NCI-H345 (cell line): ENCODE measurements at places on chromosomes 12 and 14.

DNA sequence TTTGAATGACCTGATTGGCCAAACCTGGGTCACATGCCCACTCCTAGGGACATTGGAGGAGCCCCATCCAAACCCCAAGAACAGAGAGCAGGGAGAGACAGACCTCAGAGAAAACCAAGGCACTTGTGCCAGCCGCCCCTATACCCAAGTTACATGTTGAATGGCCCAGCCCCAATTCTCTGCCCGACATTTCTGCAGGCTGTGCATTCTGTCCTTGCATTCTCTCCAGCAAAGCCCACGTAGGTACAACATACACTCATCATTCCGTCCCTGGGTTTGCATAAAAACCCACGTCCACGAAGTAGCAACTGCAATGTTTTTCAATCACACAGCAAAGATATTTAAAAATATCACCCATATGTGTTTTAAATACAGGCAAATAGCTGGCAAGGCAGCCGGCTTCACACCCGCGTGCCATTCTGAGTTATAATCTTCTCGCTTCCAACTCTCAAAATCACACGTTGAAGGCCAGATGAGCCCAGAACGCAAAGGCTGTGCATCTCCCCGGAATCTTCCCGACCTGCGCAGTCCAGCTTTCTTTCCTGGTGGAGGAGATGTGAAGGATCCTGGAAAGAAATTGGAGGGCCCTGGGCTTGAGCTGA lies 91.7 kb upstream of the MYL2 start:
- no peak for DNase-seq

DNA sequence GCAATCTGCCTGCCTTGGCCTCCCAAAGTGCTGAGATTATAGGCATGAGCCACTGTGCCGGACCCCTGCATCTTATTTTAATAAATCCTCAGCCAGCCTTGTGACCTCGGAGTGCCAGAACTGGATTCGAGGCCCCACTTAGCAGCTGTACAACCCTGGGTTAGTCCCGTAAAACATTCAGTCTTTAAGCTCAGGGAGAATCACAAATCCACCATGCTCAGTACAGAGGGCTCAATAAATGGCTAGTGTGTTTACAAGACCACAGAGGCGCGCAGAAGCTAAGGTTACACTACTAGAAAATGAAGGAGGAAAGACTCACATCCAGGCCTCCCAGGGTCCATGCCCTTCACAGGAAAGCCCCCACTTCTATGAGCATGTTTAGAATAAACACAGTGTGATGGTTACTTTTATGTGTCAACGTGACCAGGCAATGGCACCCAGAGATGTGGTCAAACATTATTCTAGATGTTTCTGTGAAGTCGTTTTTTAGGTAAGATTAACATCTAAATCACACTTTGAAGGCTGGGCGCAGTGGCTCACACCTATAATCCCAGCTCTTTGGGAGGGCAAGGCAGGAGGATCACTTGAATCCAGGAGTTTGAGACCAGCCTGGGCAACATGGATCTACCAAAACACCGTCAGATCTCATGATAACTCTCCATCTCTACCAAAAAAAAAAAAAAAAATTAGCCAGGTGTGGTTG lies 55.3 kb downstream of the CLMN start:
- DNase-seq, result no peak

GRCh38 chr12:113201187-113202177 lies 16.0 kb downstream of the RITA1 start:
- DNase-seq, result no peak

GRCh38 chr12:109250523-109250922 lies 58.6 kb downstream of the FOXN4 start:
- DNase-seq, result no peak

DNA sequence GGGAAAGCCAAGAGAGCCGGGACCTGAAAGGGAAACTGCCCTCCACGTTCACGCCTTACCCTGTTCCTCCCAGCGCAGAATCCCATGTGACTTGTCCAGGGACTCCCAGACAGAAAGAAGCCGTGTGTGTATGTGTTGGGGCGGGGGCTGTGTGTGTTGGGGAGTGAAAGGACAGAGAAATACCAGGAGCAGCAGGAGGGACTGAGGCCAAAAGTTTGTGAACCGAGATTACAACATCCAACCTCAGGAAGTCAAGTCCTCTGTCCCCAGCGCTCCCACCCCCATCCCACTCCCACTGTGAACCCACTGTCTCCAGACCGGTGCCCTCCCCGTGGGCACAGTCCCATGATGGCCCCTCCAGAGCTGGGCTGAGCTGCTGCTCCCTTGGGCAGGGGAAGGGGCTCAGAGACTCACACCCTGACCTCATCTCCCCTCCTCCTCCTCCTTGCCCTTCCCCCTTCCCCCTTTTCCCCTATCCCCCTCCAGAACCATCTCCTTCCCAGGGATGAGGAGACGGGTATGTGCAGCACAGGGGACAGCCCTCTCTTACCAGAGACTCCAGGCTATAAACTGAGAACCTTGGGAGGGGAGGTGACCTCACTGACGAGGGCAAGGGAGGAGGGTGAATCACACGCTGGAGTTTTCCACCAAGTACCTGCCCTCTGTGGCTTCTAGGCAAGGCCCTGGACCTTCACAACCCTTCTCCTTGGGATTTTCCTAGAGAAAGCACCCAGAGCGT lies at the start of gene SLC6A12:
TSS of gene SLC6A12 (minus strand) at position 155 of the 739 bp plus-strand sequence. CDS start 4,171 bp downstream, outside the sequence.
- no peak for DNase-seq

DNA sequence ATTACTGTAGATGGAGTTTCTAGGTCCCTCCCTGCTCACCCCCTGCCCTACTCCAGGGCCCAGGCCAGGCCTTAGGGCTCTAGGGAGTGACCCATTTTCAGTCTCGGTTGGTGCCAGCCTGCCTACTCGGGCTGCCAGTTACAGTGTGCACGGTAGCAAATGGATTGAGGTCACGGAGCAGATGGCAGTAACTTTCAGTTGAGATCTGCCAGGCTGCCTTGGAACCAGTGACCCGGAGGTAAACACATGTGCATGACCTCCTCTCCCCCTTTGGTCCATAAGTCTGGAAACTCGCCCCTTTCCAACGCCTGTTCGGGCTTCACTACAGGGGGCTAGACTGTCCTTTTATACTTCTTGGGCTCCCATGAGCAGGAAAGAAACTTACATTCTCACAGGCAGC lies 139.7 kb upstream of the TBX3 start:
- DNase-seq, result no peak

DNA sequence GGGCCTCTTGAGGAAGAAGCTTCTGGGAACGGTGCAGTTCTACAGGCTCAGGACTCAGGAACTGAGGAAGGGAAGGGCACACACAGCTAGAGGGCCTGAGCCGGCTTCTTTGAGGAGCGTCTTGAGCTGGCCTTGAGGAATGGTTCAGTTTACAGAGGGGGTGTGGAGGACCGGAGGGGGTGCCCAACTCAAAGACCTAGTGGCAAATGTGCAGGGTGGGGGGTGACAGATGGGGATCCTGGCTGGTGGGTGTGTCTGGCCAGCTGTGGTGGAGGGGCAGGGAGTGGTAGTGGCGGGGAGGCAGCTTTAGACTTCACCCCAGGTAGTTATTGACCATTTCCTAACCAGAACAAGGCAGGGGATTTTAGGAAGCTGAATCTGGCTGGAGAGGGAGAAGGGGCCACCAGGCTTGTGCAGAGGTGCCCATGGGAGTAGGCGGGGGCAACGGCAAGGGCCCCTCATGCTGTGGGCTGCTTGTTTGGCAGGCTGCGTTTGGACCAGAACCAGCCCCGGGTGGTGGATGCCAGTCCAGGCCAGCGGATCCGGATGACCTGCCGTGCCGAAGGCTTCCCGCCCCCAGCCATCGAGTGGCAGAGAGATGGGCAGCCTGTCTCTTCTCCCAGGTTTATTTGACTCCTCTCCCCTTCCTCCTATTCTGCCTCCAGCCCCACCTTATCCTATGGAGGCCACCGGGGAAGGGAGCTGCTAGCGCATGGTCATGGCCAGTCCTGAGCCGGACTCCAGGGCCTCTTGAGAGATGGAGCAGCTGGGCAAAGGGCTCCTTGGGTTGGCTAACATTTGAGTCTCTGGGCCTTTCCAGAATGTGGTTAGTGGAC lies 27.8 kb downstream of the PAPLN start:
- no peak for DNase-seq

GRCh38 chr12:105724641-105725040 lies 394.1 kb downstream of the C12orf75 start:
- DNase-seq, result no peak

GRCh38 chr12:21769307-21769706 lies 5.2 kb downstream of the KCNJ8 start:
- DNase-seq, result no peak

DNA sequence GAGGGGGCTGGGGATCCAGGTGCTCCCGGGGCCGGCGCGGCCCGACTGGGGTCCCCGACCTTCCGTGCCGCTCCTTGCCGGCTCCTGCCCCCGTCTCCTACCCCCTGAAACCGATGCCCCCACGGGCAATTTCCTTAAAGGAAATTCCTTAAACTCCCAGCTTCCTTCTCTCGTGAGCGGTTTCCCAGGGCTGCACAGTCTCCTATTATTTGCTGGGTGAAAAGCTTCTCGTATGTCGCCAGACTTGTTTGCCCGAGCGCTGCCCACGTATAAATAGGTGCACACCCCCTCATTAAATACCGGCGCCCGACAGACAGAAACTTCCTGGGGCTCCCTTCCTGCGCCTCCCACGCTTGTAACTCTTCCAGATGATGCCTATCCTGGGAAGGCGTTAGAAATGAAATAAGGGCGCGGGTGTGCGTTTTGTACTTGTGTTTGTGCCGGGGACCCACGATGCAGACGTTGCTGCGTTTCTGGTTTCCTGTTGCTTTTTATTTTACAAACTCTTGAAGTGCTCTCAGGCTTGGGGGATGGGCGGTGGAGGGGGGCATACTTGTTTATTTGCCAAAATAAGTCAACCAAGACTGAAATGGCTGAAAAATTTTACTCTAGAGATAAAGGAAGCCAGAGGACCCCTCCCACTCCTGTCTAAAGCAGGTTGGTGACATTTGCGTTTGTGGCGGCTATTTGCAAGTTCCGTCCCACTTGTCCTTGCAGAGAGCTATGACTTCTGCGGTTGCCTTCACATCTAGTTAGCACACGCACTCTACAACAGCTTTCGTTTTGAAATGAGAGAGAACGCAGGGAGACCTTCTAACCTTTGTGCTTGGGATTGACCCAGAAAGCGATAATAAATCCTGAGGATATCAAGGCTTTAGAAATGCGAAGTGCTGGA lies 1.0 kb downstream of the HIP1R start:
- DNase-seq, result peak; percentile 36

DNA sequence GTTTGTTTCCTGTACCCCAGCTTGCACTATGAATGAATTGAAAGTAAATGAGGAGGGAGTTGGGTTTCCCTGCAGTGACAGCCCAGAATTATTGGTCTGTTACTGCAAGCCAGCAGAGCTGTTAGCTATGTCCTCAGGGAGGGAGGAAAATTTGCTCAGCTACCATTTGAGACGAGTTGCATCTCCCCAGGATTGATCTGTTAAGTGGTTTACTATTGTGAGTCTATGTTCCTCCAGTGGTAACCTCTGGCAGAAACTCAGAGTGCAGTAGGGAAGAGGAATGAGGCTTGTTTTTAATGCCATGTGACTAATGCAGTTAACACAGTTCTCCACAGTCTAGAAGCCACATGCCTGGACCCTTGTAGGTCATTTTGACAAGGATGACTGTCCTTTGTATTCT lies 173.9 kb downstream of the SLC15A4 start:
- no peak for DNase-seq

DNA sequence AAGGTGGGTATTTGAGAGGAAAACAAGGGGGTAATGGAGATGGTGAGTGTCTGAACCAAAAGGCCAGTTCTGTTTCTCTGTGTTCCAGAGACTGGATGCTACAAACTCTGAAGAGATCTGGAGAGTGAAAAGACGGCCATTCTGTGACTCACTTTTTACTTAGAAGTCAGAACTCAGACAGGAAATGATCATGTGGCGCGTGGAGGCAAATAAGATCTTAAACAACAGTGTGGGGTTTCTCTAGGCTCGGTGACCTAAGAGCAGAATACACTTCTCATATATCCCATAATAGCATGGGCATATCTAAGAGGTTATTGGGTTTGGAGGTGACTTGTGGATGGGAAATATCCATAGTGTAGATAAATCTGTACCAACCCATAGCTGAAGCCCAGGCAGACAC lies 463.5 kb downstream of the TMEM132D start:
- DNase-seq, result no peak

GRCh38 chr14:104559028-104559803 lies 20.3 kb upstream of the C14orf180 start:
- no peak for DNase-seq

DNA sequence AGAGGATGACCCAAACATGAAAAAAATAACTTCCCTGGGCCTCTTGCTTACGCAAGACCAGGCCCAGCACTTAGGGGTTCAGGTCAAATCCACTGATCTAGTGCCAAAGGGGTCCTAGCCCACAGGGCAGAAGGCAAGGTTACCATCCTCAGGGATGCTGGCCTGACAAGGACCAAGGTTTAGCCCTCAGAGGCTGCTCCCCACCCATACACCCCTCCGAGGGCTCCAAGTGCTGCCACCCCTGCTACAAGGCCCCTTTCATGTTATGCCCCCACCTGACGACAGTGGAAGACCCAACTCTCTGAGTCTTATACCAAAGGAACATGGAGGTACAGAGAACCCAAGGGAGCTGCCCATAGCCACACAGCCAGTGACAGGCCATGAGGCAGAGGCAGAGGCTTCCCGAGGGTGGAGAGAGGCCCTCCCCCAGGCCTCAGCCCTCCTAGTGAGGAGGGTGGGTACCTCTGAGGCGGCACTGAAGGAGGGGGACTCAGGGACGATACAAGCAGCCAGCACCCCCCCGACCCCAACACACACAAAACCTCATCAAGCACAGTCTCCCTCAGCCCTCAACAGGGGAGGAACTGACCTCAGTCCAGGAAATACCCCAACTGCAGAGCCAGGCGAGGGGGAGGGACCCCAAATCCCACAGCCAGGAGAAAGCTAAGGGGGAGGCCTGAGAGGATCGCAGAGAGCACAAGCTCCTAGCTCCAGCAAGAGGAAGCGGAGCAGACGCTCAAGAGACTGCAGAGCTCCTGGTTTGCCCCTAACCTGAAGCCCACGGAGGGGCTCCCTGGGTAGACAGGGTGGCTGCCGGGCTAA lies 37.0 kb downstream of the ANAPC7 start:
- DNase-seq, result no peak
